ENCODE measurements at places on chromosomes 3 and 15.
A peak's percentile ranks its signal among the peaks of the same experiment; 100 is the strongest.

- peak; percentile 60 for DNase-seq
Observed at GRCh38 chr3:130539005-130539404, 22.0 kb downstream of the COL6A6 start.

DNA sequence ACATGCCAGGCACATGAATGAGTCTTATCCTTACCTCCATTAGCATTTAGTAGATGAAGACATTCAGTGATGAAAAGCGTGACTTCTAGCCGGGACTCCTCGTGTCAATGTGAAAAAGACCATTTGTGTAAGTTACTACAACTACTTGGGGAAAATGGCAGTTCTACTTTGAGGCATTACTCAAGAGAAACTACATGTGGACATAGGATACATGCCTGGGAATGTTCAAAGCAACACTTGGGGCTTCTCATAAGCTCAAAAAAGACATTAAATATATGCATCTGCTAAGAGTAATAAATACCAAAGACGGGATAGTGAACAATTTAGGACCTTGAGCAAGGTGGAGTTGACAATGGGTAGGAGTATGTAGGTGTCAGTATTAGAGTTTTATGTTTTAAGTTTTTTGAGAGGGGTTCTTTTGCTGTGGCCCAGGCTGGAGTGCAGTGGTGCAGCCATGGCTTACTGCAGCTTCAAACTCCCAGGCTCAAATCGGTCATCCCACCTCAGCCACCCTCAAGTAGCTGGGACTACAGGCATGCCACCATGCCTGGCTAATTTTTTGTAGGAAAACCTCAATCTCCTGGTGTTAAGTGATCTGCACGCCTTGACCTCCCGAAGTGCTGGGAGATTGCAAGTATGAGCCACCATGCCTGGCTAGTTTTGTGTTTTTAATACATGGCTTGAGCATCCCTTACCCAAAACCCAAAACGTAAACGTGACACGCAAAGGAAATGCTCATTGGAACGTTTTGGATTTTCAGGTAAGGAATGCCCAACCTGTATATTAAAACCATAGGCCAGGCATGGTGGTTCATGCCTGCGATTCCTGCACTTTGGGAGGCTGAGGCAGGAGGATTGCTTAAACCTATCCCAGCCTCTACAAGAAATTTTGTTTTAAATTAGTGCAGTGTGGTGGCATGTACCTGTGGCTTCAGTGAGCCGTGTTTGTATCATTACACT lies 3.9 kb downstream of the RPLP1 start:
- peak; percentile 23 for DNase-seq

DNA sequence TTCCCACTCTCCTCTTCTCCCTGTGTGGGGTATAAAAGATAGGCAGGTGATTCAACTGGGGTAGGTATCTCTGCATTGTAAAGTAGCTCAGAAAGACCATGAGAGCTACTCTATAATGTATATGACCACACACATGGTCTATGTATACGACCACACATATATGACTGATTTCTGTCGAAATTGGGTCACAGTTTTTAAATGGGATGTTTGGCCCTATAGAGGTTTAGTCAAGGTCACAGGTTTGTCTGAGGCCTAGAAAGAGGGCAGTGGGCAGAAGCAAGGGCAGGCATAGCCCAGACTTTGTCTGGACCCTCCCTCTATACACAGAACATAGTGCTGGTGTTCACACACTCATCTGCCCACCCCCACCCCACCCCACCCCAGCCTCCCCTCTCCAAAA lies 4.4 kb downstream of the LAMP3 start:
- no peak for DNase-seq

- no peak for DNase-seq
Observed at GRCh38 chr15:92021792-92022191, 168.3 kb downstream of the SLCO3A1 start.

DNA sequence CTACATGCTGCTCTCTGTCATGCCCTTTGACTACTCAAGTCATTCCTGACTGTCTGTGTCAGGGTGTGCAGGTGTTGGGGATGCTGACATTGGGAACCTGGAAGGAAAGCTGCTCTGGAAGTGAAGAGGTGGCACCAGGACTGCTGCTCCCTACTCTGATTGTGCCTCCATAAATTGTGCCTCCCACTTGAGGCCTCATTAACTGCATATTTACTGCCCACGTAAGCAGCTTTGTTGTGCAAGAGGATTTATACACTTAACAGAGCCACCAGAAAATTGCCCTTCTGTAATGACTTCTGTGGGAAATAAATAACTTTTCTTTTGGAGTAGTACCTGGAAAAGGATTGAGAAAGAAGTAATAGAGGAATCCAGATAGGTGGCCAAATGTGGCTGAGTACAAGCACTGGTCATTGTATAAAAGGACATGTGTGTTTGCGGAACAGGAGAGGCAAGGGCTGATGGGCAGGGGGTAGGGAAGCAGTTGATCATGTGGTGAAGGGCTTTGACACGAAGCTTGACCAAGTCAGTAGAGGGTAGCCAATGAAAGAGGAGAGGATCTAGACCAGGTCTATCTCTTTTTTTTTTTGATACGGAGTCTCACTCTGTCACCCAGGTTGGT lies 24.8 kb downstream of the IL20RB start:
- no peak for DNase-seq

- DNase-seq: no peak
Observed at GRCh38 chr15:68431037-68431791, 749 bp downstream of the ITGA11 start.
